Pancreas (tissue), 10 donors: ENCODE measurements at places on chromosomes 1 and 21. TPM values are rescaled to one million over a fixed set of nuclear protein-coding genes. Genes with fewer than 3 reads are reported as not detected.

- no peak for DNase-seq
Observed at GRCh38 chr21:41960386-41960785, 6.6 kb upstream of the C2CD2 start.

DNA sequence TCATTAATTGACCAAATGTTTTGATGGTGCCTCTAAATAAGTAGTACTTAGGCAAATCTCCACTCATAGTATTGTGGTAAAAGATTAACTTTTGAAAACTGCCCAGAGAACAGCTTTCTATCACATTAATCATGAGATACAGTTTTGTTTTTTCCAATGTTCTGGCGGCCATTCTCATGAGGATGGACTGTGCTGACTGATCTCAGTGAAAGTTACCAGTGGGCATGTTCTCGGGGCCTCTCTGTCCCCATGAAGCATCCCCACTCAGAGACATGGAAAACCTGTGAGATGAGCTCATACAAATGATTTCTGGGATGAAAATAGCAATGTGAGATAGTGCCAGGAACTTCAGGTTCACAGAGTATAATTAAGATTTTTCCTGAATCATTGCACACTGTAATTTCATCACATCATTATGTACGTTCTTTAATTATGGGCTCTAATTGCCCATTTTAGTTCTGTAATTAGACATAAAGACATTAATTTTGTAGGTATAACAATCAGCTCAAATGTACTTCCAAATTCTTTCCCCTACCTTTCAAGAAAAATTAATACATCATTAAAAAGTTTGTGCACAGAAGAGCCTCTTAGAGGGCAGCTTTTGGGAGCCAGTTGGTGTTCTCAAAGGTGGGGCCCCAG lies 40.5 kb downstream of the DDR2 start:
- no peak for DNase-seq

Gene TMEM51
- 25.1 TPM for total RNA-seq

Gene ROR1
- 6.7 TPM for total RNA-seq

Gene HCRTR1
- total RNA-seq = not detected

Gene PRKAA2
- total RNA-seq = 3.6 TPM
